ENCODE measurements at places on chromosomes 4 and X. TPM values are rescaled to one million over a fixed set of nuclear protein-coding genes. Genes with fewer than 3 reads are reported as not detected.

DNA sequence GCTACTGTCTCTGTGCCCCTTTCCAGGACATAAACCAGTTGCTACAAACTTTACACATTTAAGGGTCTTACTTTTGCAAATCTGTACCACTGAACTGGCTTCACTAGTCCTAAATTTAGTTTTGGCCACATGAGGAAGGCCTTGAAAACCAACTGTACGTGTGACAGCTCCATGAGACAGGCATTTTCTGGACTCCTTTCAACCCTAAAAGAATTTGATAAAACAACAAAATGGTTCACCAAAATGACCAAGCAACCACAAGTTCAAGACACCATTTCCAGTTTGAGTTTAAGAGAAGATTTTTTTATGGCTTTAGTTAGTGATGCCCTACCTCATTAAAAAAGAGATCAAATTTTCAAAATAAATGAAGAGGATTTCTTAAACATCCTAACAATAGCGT lies 246.4 kb downstream of the ZNF674 start:
- H3K27ac ChIP-seq = no peak overlapping the region
- no peak overlapping the region for H3K4me3 ChIP-seq
- DNase-seq = no peak
- no peaks in the 10 kb centered on the region for H3K36me3 ChIP-seq
- no peaks in the 10 kb centered on the region for H3K27me3 ChIP-seq
- no peaks in the 10 kb centered on the region for H3K4me1 ChIP-seq

DNA sequence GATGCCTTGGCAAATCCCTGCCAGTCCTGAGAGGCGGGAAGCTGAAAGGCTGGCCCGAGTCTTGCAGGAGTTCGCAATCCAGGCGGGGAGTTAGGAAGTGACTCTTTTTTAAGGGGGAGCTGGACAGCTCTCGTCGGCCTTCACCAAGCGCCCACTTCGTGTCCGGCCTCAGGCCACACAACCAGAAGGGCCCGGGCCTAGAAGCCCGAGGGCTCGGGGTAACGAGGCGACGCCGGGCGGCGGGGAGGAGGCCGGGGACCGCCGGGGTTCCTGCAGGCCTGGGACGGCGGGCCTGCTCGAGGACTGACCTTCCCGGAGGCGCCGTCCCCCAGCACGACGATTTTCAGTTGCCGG lies 395 bp downstream of the RAB28 start:
- H3K36me3 ChIP-seq = no peaks in the 10 kb centered on the region
- H3K27me3 ChIP-seq = no peaks in the 10 kb centered on the region
- peak overlapping the region; percentile 86 for H3K27ac ChIP-seq
- peak overlapping the region; percentile 87 for H3K4me3 ChIP-seq

GRCh38 chr4:128305942-128306341 lies 18.3 kb upstream of the PGRMC2 start:
- H3K27ac ChIP-seq = peak overlapping the region; percentile 53
- H3K4me1 ChIP-seq = no peaks in the 10 kb centered on the region
- no peaks in the 10 kb centered on the region for H3K36me3 ChIP-seq
- no peak overlapping the region for H3K4me3 ChIP-seq

DNA sequence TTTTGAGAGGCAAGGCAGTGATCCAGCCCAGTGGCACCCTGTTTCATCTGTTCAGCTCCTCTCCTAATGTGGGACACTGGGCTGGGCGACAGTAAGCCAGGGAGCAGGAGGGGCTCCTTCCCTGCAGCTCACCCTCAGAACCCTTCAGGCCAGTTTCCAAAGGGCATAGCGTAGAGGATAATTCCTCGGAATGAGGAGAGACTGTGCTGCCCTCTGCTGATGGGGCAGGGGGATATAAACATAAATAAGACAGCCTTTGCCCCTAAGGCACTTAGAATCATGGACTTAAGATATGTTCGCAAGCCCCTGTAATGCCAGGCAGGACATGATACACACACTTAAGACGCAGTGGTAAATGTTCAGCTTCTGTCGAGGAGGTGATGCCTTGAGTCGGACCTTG lies 27.9 kb upstream of the ZNF185 start:
- no peak overlapping the region for H3K4me3 ChIP-seq
- DNase-seq = no peak
- no peak overlapping the region for H3K27ac ChIP-seq
- no peaks in the 10 kb centered on the region for H3K36me3 ChIP-seq

- DNase-seq = no peak
- no peaks in the 10 kb centered on the region for H3K36me3 ChIP-seq
- H3K4me1 ChIP-seq = no peaks in the 10 kb centered on the region
- H3K27me3 ChIP-seq = no peaks in the 10 kb centered on the region
- no peak overlapping the region for H3K4me3 ChIP-seq
Measured at GRCh38 chrX:19064175-19064574, 58.1 kb downstream of the ADGRG2 start.

GRCh38 chr4:41214136-41214824 lies at the start of gene APBB2:
TSS of gene APBB2 (minus strand) at chr4:41214542. CDS start at chr4:41033254, 181,288 bp downstream.
- H3K36me3 ChIP-seq = no peaks in the 10 kb centered on the region
- H3K4me1 ChIP-seq = no peaks in the 10 kb centered on the region
- no peaks in the 10 kb centered on the region for H3K27me3 ChIP-seq

GRCh38 chr4:26866203-26866602 lies 5.6 kb downstream of the STIM2 start:
- H3K27ac ChIP-seq = no peak overlapping the region
- DNase-seq = no peak
- H3K36me3 ChIP-seq = no peaks in the 10 kb centered on the region
- H3K4me3 ChIP-seq = no peak overlapping the region
- H3K27me3 ChIP-seq = no peaks in the 10 kb centered on the region

DNA sequence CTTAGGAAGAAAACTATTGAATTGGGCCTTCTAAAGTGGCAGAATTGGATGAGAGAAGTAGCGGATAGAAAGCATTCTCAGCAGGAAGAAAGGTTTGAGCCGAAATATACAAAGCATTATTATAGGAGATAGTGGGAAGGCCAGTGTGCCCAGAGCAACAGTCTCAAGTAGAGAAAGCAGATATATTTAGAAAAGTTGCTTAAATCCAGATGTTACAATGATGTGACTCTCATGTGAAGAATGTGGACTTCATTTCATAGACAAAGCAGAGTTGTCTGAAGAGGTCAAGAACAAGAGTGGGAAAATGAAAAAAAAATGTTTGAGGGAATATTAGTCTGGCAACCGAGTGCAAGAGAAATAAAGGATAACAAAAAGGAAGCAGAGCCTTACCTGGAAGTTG lies 66.9 kb downstream of the SYNPO2 start:
- no peak overlapping the region for H3K4me3 ChIP-seq
- H3K27ac ChIP-seq = peak overlapping the region; percentile 70
- H3K4me1 ChIP-seq = no peaks in the 10 kb centered on the region
- no peaks in the 10 kb centered on the region for H3K36me3 ChIP-seq
- no peak for DNase-seq
- H3K27me3 ChIP-seq = no peaks in the 10 kb centered on the region

DNA sequence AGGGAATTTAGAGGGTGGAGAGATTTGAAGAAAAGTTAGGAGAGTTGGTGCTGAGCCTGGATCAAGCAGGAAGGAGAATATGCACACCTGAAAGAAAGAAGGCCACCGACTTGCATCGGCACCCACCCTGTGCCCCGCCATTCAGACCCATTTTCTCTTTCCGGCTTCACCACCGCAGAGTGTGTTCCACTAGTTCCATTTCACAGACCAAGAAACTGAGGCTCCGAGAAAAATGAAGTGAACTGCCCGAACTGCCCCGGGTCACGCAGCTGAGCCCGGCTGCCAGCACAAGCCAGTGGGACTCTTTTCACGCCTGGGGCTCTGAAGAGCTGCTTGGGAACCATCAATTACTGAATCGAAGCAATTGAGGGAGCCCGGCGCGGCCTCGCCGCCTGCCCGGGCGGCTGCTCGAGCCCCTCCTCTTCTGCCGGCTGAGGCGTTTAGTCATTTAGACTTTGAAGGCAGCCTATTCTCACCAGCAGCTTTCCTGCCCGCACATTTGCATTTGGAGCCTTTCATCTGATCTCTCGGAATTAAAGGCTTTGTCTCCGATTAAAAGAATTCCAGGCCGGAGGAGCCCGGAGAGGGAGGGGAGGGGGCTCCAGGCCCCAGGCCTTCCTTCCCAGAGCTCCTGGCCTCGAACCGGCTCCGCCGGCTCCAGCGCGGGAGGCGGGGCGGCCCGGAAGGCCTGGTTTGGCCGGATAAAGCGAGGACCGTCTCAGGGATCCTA lies 140.2 kb upstream of the PJA1 start:
- H3K4me1 ChIP-seq = no peaks in the 10 kb centered on the region
- no peaks in the 10 kb centered on the region for H3K27me3 ChIP-seq
- no peak overlapping the region for H3K4me3 ChIP-seq
- no peak overlapping the region for H3K27ac ChIP-seq

- no peak overlapping the region for H3K4me3 ChIP-seq
- no peaks in the 10 kb centered on the region for H3K4me1 ChIP-seq
- no peak overlapping the region for H3K27ac ChIP-seq
- no peaks in the 10 kb centered on the region for H3K36me3 ChIP-seq
- no peak for DNase-seq
- H3K27me3 ChIP-seq = no peaks in the 10 kb centered on the region
Measured at GRCh38 chr4:99664716-99665115, 7.1 kb upstream of the C4orf54 start.

GRCh38 chr4:68152411-68152810 lies 22.7 kb upstream of the TMPRSS11F start:
- H3K36me3 ChIP-seq = no peaks in the 10 kb centered on the region
- no peaks in the 10 kb centered on the region for H3K27me3 ChIP-seq
- H3K27ac ChIP-seq = no peak overlapping the region
- H3K4me3 ChIP-seq = no peak overlapping the region

DNA sequence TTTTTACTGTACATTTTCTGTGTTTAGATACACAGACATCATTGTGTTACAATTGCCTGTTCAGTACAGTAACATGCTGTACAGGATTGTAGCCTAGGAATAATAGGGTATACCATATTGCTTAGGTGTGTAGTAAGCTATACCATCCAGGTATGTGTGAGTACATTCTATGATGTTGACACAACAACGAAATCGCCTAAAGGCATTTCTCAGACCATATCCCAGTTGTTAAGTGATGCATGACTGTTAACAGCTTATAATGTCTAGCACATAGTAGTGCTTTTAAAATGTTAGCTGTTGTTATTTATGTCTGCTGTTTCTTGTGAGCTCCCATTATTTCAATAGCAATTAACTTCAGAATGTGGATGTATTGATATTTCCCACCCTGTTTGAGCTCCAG lies 4.5 kb downstream of the PRRG1 start:
- no peak overlapping the region for H3K4me3 ChIP-seq
- H3K4me1 ChIP-seq = no peaks in the 10 kb centered on the region
- no peaks in the 10 kb centered on the region for H3K36me3 ChIP-seq
- no peak for DNase-seq

- DNase-seq = no peak
- H3K27ac ChIP-seq = no peak overlapping the region
- H3K27me3 ChIP-seq = no peaks in the 10 kb centered on the region
- H3K4me1 ChIP-seq = no peaks in the 10 kb centered on the region
Measured at GRCh38 chr4:12050357-12050756, 621.7 kb upstream of the HS3ST1 start.

DNA sequence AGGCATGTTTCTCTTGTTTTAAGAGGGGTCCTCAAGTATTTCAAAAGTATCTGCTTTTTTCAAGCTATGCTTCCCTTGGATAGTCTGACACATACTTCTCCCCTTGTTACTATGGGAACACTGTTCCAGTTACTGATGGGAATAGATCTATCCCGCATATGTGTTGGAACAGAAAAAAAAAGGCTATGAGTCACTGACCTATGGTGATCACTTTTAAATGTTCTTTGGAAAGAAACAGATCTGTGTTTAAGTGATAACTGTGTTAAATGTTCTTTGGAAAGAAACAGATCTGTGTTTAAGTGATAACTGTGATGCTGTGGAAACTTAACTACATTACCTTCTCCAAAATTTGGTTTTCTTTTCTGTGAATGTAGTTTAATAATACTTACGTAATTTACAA lies 303.2 kb downstream of the TEX13C start:
- H3K27ac ChIP-seq = no peak overlapping the region
- no peaks in the 10 kb centered on the region for H3K36me3 ChIP-seq
- H3K27me3 ChIP-seq = no peaks in the 10 kb centered on the region
- no peak overlapping the region for H3K4me3 ChIP-seq
- no peaks in the 10 kb centered on the region for H3K4me1 ChIP-seq

- DNase-seq = no peak
- H3K27me3 ChIP-seq = no peaks in the 10 kb centered on the region
- H3K4me3 ChIP-seq = no peak overlapping the region
- H3K36me3 ChIP-seq = no peaks in the 10 kb centered on the region
Measured at GRCh38 chr4:26522478-26522877, 32.2 kb upstream of the CCKAR start.

DNA sequence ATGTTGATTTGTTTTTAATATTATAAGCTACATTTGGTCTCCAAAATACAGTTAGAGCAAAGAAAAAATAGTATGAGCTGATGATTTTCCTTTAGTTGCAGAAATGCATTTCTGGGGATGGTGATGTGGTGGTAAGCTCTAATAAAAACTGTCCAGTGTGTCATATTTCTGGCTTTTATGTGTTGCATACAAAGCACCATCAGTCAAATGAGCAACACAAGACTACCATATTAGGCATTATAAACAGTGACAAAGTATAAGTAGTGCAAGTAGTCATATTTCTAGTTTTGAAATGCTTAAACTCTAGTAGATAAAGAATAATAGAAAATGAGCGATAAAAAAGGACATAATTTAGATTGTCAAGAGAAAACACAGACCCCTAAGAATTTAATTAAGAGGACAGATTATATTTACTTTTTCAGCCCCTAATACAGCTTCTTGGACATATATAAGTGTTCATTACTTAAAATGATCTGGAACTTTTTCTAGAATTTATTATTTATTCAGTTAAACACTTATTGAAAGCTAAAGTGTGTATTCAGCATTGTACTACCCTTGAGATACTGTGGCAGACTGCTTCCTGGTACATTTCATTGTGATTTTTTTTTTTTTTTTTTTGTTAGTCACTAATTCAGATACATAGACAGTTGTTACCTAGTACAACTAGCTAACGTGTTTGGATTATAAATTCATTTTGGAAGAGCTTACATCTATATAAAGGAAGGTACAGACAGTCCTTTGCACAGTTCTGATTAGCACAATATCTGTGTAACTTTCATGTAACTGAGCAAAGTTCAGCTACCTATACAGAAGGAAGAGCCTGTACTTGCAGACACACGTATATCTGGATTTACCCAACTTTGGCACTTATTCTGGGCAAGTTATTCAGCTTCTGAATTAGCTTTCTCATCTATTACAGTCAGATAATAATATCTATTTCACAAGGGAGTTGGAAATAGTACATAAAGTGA lies 22.3 kb downstream of the RAP1GDS1 start:
- H3K27me3 ChIP-seq = no peaks in the 10 kb centered on the region
- no peaks in the 10 kb centered on the region for H3K36me3 ChIP-seq
- peaks cover 9% of the 10 kb centered on the region for H3K4me1 ChIP-seq
- DNase-seq = no peak
- H3K4me3 ChIP-seq = no peak overlapping the region
- H3K27ac ChIP-seq = no peak overlapping the region

ADH1A gene
- total RNA-seq = not detected

GAGE12H gene
- total RNA-seq = not detected

NLRP2B gene
- total RNA-seq = not detected
